Stimulated activated CD8-positive, alpha-beta memory T cell treated with anti-CD3 and anti-CD28 coated beads, Interleukin-4, amount 100 ng/mL, for 1 hour (primary cell): ENCODE measurements at places on chromosomes 13 and 19.

DNA sequence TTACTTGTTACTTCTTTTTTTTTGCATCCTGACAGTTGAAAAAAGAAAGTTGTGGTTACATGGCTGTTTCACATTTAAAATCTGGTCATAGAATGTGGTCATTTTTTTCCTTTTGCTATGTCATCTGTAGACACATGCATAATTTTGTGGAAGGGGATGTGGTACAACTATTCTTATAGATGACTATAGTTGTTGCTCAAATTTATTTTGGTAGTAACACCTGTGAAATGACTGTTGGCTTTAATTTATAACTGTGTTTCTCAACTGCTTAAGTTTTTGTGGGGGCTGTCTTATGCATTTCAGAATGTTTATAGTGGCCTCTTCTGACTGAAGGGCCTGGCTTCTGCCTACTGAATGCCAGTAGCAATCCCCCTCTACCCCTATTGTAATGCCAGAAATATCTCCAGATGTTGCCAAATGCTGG, 130.5 kb downstream of the PAN3 start:
- DNase-seq = no peak

DNA sequence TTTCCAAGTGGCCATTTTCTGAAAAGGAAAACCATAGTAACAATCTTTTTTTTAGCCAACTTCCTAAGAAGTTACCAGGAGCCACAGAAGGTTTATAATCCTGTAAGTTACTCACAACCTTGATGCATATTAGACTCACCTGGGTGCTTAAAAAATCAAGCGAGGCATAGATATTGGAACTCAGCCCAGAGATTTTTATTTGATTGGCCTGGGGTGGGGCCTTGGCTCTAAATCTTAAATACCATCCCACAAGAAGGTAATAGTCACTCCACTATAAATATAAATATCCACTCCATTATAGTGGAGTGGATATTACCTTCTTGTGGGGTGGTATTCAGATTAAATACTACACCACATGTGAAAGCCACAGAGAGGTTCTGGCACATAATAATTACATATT, 429.6 kb downstream of the RFC3 start:
- no peak for DNase-seq

- DNase-seq = no peak
Observed at GRCh38 chr19:18489627-18490184, 32.2 kb downstream of the ELL start.

- DNase-seq = no peak
Observed at GRCh38 chr13:36715841-36716240, 42.0 kb downstream of the SERTM1 start.

DNA sequence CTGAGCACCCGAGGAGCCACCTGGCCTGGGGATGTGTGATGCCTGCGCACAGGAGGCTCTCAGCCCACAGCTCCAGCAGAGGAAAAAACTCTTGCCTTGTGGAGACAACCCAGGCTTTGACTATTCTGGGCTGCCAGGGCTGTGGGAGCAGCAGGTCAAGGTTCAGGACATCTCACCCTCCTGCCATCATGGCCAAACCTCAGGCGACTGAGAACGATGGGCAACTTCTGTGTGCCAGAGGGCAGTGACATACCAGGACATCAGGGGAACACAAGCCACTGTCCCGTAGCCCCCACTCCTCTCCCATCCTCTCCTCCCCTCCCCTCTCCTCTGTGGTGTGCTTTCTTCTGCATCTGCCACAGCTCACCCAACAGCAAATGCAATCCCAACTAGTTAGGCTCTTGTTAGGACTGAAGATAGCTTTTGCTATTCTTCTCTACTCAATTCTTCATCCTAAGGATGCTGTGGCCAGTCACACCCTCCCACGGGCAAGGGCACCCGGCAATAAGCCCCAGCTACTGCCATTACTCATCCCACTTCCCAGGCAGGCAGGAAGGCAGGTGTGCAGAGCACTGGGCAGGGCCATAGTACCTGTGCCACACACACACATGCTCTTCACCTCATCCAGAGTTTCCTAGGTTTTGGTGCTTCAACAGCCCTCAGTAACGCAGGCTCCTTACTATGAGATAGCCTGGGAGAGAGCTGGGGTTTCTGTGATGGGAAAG, 16.8 kb downstream of the ELL start:
- DNase-seq = no peak

- no peak for DNase-seq
Observed at GRCh38 chr13:76723551-76724232, 162.5 kb downstream of the KCTD12 start.

GRCh38 chr19:34229721-34230120, 24.6 kb upstream of the GARRE1 start:
- no peak for DNase-seq

- no peak for DNase-seq
Observed at GRCh38 chr13:21800837-21801616, 130.2 kb downstream of the FGF9 start.

DNA sequence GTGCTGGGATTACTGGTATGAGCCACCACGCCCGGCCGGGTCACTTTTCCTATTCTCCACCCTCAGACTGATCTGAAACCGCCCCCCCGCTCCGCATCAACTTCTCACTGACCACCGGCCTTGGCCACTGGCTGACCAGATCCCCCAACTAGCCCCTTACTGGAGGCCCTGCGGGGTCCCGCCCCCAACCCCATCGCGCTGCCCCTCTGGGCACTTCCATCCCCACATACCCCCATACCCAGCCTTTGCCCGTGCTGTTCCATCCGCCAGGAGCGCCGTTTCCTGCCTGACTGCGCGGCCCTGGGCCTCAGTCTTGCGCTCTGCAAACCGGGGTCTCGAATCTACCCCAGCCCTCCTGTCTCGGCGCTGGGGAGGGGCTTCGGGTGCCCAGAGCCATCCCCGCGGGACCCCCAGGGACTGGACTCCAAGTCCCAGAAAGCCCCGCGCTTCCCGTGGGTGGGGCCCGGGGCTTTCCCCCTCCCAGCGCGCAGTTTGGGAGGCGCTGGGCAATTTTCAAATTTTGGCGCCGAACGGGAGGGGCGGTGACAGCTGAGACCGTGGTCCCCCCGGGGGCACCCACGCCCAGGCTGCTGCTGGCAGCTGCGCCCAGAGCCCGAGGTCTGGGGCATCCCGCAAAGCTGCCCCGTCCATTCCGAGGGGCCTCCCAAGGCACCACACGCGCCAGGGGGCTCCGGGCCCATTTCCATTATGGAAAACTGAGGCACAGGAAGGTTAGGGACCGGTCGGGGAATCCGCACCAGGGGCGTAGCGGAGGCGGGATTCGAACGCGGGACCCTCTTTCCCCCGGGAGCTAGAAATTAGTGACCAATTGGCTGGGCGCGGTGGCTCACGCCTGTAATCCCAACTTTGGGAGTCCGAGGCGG, 5.2 kb upstream of the LMNB2 start:
- DNase-seq = peak; percentile 19

DNA sequence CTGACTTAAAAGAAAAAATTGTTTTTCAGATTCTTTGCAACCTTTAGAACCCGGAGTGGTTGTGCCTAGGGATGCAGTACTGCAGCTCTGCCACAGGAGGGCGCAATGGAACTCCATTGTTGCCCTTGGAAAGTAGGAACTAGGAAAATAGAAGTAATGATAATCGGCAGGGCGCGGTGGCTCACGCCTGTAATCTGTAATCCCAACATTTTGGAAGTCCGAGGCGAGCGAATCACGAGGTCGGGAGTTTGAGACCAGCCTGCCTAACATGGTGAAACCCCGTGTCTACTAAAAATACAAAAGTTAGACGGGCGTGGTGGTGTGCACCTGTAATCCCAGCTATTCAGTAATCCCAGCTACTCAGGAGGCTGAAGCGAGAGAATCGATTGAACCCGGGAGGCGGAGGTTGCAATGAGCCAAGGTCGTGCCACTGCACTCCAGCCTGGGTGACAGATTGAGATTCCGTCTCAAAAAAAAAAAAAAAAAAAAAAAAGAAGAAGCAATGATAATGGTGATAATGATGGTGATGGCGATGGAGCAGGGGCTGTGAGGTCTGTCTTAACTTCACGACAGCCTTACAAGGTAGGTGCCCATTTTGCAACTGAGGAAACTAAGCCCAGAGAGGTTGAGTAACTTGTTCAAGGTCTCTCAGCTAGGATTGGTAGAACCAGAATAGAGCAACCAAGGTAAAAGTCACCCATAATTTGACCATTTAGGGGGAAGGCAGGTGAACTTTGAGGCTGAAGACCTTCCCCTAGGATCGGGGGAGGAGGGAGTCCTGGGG, 5.5 kb upstream of the ADAMTS10 start:
- peak; percentile 25 for DNase-seq

DNA sequence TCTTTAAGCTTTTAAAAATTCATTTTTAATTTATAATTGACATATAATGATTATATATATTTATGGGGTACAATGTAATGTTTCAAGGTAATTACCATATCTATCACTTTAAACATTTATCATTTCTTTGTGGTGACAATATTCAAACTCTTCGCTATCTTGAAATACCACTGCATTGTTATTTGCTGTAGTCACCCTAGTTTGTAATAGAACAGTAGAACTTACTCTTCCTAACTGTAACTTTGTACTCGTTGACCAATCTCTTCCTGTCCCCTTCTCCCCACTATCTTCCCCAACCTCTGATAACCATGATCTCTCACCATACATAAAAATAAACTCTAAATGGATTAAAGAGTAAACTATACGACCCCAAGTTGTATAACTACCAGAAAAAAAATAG, 20.4 kb downstream of the COG6 start:
- DNase-seq = no peak

DNA sequence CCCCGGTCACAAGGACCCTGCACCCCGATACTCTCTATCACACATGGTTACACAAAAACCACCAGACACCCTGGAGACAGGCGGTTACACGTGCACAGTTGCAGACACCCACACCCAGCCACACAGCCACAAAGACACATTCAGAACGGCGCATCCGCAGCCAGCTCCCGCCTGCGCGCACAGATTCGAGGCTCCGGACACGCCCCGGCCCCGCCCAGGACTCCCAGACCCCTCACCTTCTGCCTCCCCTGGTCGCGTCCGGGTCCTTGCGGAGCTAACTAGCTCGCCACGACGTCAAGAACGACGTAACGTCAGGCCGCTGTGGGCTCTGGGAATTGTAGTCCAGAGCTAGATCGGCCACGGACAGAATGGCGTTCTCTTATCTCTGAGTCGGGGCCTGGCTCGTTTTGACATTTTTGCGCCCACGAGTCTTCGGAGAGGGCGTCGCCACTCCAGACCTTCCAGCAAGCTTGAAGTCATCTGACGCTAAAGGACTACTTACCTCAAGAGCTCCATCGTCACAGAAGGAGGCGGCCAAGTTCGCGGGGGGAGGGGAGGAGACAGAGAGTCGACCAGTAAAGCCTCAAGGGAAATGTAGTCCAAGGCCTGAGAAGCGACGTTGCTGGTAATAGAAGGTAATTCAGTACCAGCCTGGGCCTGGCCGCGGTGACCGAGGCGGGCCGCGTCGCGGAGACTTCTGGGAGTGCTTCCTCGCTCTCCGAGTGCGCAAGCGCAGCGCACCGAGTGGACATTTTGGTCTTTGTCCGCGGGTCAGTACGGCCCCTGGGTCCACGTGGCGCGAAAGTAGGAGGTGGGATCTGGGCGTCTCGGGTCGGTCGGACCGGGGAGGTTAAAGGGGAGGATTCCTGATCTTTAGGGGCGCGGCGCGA, at the start of the genes ZNF146 and ZNF565:
TSS of gene ZNF146 (plus strand) at position 721 of the 890 bp plus-strand sequence. CDS start 21,335 bp downstream, outside the sequence.
TSS of gene ZNF565 (minus strand) at position 280 of the 890 bp plus-strand sequence. CDS start 12,680 bp downstream, outside the sequence.
- peak; percentile 82 for DNase-seq

GRCh38 chr19:45352914-45353796, 12.6 kb downstream of the KLC3 start:
- no peak for DNase-seq

- no peak for DNase-seq
Observed at GRCh38 chr19:15280915-15281683, 48.9 kb upstream of the EPHX3 start.

DNA sequence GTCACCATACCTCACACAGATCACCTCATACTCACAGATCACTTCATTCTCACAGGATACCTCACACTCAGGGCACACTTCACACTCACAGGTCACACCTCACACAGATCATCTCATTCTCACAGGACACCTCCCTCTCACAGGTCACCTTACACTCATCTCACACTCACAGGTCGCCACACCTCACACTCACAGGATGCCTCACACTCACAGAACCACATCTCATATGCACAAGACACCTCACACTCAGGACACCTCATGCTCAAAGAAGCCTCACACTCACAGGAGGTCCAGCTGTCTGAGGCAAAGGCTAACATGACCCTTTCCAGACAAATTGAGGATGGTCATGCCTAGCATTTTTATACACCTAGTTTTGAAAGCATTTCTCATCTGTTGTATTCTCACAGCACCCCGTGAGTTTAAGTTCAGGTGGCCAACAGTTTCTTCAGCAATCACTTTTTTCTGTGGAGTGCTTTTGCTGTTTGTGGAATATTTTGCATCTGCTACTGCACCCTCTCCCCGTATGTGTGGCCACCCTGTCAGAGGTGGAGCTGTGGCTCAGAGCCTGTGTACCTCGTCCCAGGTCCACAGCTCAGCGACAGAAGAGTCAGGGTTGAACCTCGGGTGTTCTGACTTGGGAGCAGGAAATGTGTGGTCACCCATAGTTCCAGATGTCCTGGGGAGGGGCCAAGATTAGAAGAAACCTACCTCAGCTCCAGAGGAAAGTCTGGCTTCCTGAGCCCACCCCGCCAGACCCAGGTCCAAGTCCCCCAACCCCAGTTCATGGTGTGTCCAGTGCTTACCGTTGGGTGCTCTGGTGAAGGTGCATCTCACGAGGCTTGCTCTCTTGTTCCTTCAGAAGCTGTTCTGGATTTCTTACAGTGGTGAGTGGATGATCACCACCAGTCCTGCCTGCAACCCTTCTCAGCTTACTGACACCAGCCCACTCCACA, 7.6 kb downstream of the F7 start:
- no peak for DNase-seq

DNA sequence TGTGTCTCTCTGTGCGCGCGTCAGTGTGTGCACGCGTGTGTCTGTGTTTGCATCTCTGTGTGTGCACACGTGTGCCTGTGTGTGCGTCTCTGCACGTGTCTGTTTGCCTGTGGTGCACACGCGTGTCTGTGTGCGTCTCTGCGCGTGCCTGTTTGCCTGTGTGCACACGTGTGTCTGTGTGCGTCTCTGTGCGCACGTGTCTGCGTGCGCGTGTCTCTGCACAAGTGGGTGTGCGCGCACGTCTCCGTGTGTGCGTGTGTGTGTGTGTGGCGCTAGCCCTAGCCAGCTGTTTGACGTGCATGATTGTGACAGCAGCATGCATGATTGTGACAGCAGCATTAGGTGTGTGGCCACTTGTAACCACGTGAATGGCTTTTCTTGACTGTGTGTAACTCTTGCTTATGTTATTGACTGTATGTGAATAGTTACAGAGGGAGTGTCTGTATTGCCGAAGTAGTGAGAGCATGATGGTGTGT, 31.1 kb downstream of the ZNF146 start:
- no peak for DNase-seq

GRCh38 chr13:102726430-102726829, 31.6 kb upstream of the METTL21C start:
- DNase-seq = no peak
